T1000 (cell line): ENCODE measurements at places on chromosomes 1 and 21.

DNA sequence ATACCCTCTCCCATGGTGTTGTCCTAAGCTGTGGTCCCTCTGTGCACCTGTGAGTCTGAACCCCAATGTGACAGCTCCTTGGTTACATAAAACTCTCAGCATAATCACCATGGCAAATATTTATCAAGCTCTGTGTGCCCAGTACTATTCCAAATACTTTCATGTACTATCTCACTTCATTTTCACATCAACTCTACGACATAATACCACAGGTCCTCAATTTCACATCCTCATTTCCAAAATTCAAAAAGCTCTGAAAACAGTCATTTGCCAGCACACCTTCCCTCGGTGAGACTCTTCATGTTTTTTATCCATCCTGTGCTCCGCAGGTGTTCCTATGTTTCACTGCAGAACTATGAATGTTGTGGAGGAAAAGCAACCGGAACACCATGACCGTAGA, 12.4 kb upstream of the CREG1 start:
- DNase-seq: no peak

DNA sequence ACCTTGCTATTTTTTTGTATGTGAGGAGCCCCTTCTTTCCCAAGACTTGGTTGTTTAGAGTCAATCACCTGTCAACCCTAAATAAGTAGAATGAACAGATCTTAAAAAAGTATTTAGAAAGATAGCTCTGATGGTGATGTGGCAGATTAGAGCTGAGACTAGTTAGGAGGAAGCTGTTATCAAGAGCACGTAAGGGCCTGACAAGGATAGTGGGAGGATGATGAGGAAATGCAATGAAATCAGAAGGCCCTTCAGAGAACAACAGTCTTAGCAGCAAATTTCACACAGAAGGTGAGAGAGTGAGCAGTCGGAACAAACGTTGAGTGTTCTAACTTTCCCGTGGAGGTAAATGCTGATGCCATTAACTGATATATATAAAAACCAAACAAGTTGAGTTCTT, 15.9 kb upstream of the S1PR1 start:
- no peak for DNase-seq

DNA sequence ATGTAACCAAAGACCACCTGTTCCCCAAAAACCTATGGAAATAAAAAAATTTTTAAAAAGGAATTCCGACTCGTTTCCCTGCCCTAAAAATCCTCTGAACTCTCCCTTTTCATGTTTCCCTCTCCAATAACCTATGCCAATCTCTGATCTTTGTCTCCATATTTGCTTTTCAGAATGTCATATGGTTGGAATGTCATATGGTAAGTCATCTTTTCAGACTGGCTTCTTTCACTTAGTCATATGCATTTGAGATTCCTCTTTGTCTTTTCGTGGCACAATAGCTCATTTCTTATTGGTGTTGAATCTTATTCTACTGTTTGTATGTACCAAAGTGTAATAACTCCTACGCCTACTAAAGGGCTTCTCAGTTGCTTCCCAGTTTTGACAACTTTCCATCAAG, 117.5 kb downstream of the BACH1 start:
- no peak for DNase-seq

DNA sequence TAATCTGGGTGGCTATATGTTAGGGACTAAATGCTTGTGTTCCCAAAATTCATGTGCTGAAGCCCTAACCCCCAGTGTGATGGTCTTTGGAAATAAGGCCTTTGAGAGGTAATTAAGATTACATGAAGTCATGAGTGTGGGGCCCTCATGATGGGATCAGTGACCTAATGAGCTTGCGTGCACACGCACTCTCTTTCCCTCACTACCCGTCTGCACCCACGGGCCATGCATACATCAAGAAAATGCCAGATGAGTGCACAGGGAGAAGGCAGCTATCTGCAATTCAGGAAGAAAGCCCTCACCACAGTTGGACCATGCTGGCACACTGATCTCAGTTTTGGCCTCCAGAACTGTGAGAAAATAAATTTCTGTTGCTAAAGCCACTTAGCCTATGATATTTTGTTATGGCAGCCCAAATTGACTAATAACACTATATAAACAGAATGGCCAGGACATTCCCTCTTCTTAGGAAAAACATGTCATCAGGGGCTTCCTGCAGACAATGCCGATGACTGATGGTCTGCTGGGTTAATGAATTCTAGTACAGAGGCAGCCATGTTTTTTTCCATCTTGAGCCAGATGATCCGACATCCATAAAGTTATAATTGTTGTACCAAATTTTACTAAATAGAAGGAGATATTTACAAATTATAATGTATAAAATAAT, 18.1 kb upstream of the MYOG start:
- no peak for DNase-seq

GRCh38 chr1:237863234-237863633, 27.5 kb downstream of the ZP4 start:
- DNase-seq: no peak

GRCh38 chr1:25948641-25949040, 42.4 kb upstream of the STMN1 start:
- DNase-seq: no peak

DNA sequence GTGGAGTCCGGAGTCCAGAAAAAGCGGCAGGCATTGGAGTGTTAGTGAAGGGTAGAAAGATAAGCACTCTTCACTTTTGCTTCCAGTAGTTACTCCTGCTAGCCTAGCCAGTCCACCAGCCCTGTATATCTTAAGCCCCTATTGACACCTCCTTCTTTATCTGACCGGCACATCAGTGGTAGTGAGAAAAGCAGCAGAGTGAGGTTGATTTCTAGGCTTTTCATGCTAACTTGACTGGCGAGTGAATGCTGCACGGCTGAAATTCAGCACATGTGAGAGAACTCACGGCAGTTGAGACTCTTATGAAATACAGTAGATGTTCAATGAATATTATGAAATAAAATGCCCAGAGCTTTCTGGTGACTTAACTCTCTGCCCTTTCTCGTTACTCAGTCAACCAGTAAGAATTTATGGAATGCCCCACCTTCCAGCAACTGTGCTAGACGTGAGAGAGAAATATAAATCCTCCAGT, 128.2 kb downstream of the CACHD1 start:
- DNase-seq: no peak

GRCh38 chr1:172893146-172893841, 157.4 kb downstream of the TNFSF18 start:
- DNase-seq: no peak

DNA sequence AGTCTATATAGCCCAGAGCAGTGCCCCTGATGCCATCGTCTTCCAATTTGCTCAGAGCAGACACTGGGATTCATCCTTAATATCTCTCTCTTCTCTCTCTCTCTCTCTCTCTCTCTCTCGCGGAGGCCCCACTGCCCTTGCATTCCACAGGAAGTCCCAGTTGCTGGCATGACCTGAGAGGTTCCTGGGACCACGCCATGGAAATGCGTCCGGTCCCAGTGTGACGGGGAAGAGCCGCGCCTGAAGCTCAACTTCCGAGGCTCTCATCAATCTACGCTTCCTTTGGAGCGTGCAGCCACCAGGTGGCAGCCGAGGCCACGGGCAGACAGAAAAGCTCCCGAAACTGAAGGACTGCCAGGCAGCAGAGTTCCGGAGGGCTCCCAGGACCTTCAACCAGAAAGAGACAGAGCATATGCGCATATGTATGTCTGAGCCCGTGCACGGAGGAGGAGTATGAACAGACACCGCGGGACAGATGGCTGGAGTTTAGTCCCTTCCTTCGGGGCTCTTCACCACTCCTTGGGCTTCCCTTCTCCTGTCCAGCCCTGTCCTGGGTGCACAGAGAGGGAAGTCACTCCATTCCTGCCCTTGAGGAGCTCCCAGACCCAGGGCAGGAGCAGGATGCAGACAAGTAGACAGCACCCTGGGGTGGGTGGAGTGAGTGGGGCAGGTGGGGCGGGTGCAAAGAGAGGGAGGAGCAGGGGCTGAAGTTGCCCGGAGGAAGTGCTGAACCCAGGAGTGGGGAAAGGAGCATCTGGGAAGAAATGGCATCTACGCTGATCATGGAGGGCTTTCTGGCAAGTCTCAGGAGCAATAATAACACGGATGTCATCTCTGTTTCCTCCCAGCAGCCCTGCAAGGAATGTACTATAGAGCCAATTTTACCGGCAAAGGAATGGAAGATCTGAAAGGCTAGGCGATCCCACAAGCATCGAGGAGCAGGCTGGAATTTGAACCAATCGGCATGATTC, 10.5 kb downstream of the PDZK1IP1 start:
- DNase-seq: peak; percentile 44

DNA sequence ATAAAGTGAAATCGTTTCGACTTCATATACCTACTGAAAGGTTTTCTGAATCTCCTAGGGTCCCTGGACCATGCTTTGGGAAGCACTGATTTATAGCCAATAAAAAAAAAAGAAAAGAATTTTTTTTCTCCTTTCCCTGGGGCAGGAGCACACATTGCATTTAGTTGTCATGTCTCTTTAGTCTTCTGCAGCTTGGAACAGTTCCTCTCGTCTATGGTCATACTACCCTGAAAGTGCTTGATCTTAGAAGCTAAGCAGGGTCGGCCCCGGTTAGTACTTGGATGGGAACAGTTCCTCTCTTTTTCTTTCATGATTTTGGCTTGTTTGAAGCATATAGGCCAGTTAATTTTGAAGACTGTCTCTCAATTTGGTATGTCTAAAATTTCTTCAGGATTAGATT, 3.7 kb upstream of the SERPINC1 start:
- DNase-seq: no peak

GRCh38 chr1:38071312-38072256, 25.0 kb upstream of the POU3F1 start:
- no peak for DNase-seq

GRCh38 chr1:109438798-109439297, 12.6 kb upstream of the PSMA5 start:
- DNase-seq: peak; percentile 67

DNA sequence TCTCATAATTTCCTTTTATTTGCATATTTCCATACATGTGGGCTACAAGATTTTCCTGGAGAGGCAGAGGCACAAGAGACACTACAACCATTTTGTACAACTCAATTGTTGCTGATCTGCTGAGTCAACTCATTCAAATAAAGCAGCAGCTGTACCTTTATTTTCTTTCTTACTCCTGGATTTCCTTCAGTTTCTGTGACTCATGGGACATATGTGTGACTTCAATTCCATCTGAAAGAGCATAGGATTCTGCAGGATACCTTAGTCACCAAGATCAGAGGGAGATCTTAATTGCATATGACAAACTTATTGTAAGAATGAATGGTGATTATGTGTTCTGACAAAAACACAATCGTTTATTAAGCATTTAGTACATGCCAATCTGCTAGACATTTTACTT, 2219.4 kb downstream of the NCAM2 start:
- DNase-seq: no peak

DNA sequence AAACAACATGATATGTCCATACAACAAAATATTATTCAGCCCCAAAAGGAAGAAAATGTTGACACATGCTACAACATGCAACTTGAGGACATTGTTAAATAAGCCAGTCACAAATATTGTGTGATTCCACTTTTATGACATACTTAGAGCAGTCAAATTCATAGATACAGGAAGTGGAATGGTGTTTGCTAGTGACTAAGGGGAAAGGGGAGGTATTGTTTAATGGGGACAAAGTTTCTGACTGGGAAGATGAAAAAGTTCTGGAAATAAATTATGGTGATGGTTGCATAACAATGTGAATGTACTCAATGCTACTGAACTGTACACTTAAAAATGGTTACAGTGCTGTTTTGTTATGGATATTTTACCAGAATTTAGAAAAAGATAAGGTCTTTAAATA, 77.7 kb downstream of the RHOU start:
- DNase-seq: no peak

GRCh38 chr1:76659171-76659940, 207.9 kb upstream of the ST6GALNAC5 start:
- peak; percentile 67 for DNase-seq

DNA sequence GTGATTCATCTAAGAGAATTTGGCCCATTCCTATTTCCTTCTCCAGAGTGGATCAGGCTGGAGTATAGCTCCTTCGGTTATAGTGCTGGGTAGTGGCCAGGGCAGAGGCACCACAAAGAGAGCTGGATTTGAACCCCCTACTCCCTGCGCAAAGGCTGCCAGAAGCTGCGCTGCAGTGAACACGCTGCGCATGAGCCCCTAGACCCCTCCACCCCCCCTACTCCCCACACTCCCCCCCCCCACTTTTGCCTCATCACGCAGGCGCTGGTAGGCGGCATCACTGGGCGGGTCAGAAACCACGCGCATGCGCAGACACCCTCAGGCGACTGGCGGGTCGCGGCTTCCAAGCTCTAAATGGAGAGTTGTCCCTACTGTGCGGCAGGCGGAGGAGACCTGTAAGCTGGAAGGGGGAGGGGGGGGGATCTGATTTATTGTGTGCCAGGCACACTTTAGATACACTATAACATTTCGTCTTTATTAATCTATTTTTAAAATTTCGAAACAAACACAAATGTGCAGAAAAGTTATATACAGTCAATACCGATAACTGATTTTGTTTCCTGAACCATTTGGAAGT, 38.7 kb upstream of the HMGN1 start:
- DNase-seq: peak; percentile 79

GRCh38 chr1:33388805-33389771, 41.8 kb downstream of the PHC2 start:
- DNase-seq: peak; percentile 13

- DNase-seq: no peak
Measured at GRCh38 chr1:184881941-184882913, 92.1 kb downstream of the NIBAN1 start.

- DNase-seq: no peak
Measured at GRCh38 chr1:117818456-117818855, 111.0 kb downstream of the GDAP2 start.

DNA sequence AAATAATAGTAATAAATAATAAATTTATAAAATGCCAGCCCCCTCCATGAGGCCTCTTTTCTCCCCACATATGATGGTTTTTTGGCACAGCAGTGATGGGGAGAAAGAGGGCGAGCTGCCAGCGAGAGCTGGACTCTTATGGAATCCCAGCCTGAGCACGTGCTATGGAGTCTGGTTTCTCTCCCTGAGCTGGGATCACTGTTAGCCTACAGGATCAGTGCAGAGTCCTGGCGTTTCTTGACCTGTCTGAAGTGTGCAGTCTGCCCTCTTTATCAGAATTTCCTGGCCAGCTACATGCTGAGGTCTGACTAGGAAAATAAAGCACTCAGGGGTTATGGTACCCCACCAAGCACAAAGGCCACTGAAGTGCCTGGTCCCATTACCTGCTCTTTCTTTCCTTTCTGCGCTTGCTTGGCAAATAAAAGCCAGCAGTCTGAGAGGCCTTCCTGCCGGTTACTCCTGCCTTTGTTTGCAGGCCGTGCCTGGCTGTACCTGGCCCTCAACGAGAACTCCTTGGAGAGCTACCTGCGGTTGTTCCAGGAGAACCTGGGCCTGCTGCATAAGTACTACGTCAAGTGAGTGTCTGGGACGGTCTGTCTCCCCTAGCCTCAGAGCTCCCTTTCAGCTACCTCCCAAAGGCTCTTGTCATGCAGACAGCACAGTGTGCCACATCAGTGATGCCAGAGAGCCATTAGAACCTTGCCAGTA, 18.5 kb upstream of the SLC25A34 start:
- no peak for DNase-seq
